ENCODE measurements at places on chromosomes 5 and 9. TPM values are rescaled to one million over a fixed set of nuclear protein-coding genes. Genes with fewer than 3 reads are reported as not detected.

The TLE1 gene
- polyA plus RNA-seq: 65.4 TPM

DNA sequence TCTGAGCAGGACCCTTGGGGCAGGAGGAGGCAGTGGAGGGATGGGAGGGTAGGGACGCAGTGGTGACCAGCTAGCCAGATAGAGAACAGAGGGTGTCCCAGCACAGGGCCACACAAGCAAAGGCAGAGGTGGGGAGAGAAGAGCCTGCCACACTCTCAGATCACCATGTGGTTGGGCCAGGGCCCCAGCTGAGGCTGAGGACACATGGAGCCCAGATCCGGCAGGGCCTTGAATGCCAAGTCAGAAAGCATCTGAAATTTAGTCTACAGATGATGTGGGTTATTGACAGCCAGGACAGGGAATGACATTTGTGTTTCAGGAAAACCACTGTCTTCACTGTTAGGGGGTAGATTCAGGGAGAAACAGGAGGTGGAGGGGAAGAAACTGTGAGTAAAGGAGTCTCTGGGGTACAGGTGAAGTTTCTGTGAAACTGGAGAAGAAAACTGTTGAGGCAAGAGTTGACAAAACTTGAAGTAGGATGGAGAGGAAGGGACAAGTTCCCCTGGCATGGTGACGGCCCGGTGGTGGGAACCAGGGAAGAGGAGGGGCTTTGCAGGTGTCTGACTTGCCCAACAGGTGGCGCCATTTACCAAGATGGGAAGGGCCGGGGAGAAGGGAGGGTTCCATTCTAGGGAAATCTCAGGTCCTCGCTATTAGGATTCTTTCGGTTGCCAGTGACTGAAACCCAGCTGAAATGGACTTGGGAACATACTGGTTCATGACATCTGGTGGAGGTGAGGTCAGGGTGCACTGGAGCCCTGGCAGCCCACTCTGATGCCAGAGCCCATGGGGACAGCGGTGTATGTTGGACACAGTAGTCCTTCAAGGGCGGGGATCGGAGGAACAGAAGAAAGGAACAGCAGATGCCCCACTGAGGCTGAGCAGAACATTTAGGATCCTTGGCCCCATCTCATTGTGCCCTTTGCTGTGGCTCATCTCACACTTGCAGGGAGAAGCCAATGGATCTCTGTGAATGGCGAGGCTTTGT is 100.1 kb downstream of the KCNIP1 start:
- DNase-seq: peak; percentile 75

- no peak for DNase-seq
Observed at GRCh38 chr5:2333291-2333690, 418.2 kb downstream of the IRX2 start.

DNA sequence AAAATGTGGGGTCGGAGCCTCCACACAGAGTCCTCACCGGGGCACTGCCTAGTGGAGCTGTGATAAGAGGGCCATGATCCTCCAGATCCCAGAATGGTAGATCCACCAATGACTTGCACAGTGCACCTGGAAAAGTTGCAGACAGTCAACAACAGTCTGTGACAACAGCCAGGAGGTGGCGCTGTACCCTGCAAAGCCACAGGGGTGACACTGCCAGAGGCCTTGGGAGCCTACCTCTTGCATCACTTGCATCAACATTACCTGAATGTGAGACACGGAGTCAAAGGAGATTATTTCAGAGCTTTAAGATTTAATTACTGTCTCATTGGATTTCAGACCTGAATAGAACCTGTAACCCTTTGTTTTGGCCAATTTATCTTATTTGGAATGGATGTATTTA is 614.1 kb upstream of the CDH9 start:
- no peak for DNase-seq

DNA sequence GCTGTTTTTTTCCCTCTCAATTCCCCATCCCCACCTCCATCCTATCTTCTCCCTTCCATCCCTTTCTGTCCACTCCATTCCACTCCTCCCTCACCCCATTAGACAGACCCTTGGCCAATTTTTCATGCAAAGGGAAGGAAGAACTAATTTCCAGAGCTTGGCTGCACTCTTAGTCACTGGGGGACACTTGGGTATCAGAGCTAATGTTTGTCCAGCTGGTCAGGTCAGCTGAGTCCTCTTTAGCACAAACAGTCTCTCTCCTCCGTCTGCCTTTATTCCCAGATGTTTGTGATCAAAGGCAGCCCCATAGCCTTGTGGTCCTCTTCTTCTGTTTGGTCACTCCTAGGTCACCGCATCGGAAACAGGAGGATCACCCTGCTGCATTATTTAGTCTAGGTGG is 148.5 kb downstream of the NMUR2 start:
- no peak for DNase-seq

GRCh38 chr5:4216142-4216541 is 620.5 kb downstream of the IRX1 start:
- DNase-seq: no peak

GRCh38 chr9:34809504-34810186 is 99.7 kb upstream of the CCL21 start:
- no peak for DNase-seq

The VPS13A gene
- 42.6 TPM for polyA plus RNA-seq

- DNase-seq: no peak
Observed at GRCh38 chr9:91240596-91241165, 121.0 kb downstream of the AUH start.

GRCh38 chr9:137028263-137029057 is 423 bp upstream of the ABCA2 start:
- no peak for DNase-seq

The FAM200C gene
- 18.8 TPM for polyA plus RNA-seq

GRCh38 chr5:145101246-145101645 is 733.9 kb downstream of the PRELID2 start:
- peak; percentile 0 for DNase-seq

The IL4 gene
- polyA plus RNA-seq: 0.57 TPM

GRCh38 chr5:91409304-91409703 is 26.2 kb upstream of the ARRDC3 start:
- DNase-seq: no peak

The NMUR2 gene
- polyA plus RNA-seq: 0.15 TPM

The TMEM171 gene
- polyA plus RNA-seq: 5.2 TPM

DNA sequence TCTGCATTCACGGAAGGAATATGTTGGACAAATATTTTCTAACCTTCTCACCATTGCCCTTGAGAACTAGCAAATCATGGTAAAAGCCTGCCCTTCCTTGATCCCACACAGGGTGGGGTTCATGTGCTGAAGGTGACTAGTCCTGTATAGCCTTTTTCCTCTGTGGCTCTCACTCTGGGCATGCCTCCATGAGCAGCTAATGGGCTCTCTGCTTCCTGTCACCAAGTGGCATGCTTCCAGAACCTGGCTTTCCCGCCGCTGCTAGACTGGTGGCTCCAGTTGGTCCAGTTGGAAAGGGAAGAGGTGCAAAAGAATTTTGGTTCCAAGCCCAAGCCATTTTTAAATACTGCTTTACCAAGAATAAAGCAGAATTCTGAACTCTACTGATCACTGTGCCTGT is 35.5 kb downstream of the FBXO10 start:
- no peak for DNase-seq

GRCh38 chr5:179795049-179795862 is 1.5 kb downstream of the LTC4S start:
- no peak for DNase-seq

The PFN3 gene
- polyA plus RNA-seq: 2.0 TPM

DNA sequence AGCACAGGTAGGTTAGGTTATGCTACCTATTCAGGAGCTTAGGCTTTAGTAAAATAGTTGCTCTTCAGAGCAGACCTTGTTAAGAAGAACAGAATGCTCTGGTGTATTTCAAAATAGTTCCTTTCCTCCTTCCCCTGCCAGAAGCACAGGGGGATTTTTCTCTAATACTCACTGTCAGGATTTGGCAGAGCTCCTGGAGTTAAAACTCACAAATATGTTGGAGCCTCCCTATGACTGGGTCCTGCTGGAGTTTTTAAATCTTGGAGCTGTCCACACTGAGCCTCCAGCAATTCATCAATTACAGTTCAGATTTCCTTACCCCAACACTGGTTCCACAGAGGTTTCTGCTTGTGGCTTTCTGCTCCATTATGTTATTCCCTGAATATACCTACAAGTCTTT is 1233.8 kb upstream of the WWC1 start:
- DNase-seq: no peak

- DNase-seq: peak; percentile 46
Observed at GRCh38 chr5:101977729-101978345, 318.2 kb downstream of the SLCO4C1 start.

DNA sequence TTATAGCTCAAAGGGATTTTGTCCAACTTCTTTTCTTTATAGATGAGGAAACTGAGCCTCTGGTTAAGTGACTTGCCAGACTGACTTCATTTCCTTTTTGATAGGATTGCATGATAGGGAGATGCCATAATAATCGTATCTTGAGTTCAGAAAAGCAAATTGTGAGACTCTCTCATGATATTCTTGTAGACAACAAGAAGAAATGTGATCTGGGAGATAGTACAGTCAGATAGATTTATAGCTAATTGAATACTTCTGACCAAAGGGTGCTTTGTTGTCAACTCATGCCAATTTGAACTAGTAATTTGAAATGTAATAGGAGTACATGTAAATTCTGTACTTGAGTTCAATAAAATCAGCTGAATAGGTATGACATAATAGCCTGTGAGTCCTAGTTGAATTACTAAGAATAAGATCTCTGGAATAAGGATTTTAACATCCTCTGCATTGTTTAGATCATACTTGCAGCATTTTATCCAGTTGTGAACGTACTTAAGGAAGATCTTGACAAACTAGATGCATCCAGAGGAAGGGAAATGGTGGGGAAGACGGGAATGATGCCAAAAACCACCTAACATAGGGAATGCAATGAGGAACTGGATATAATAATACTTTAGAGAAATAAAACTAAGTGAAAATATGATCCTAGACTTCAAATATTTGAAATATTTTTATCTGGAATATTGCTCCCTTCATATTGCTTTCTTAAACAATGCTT is 25.5 kb downstream of the CWC27 start:
- no peak for DNase-seq

DNA sequence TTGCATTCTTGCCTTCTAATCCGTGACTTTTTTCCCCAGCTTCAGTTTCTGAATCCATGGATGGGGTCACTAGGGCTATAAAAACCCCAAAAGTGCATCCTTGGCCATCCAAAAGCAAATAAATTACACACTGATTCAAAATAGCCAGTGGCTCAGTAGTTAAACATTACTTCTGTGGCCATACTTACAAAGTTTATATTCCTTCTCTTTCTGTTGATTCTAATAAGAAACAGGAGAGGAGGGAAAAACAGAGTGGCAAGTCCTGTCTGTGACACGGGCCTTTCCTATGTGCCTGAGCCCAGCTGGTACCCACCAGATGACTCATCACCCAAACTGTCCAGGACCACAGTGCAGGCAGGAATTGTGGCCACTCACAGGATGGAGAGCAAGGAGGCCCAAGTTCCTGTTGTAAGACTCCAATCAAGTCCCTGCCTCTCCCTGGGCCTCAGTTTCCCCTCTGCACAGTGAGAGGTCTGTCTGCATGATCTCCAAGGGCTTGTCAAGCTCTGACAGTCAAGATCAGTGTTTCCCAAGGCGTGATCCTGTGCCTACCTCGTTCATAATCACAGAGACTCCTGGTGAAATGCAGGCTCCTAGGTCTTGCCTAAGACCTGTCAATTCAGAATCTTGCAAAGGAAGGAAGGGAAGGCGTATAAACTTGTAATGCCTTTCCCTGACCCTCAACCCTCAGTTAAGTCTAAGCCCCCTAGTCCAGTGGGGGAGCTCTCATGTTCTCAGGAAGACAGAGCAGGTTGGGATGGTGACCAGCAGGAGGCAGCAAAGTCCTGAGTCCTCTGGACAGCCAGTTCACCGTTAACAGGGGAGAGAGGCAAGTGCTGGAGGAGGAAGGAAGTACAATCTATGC is 29.5 kb downstream of the TNIP1 start:
- DNase-seq: peak; percentile 76

The CD274 gene
- polyA plus RNA-seq: 1.2 TPM

DNA sequence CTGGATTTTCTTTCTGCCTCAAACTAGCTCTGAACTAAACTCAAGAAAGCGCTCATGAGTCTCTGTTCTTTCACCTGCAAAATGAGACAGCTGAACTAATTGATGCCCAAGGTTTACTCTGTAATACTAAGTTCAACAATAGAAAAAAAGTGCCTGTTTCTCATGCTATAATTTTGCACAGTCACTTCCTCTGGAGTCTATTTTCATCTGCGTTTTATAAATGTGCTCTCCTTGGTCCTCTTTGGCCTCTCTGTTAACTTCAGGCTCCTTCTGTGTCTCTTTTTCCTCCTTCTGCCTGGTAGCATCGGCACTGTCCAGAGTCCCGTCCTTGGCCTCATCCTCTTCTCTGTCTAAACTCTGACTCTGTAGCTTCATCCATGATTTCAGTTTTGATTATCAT is 311.9 kb upstream of the TLE4 start:
- no peak for DNase-seq

All from left kidney (tissue), 8 donors.